ENCODE measurements at places on chromosomes 5 and 9.

GRCh38 chr5:40623480-40624420 lies 56.0 kb upstream of the PTGER4 start:
- DNase-seq, result peak; percentile 52

DNA sequence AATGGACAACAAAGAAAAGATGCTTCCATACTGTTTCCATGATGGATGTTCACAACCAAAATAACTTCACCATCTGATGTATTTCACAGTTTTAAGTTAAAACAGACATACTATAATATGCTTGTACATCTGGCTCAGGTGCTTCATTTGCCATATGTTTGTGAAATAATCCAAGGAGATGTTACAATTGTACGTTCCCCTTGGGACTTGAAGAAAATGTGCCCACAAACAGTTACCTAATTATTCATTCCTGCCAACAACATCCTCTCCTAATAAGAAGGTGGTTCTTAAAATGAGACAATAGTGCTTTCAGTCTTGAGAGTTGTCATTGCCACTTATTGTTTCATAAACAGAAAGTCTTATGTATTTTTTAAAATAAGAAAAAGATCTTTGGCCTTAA lies 33.1 kb upstream of the SMARCA2 start:
- no peak for DNase-seq

- DNase-seq, result no peak
Observed at GRCh38 chr5:102036927-102037326, 259.2 kb downstream of the SLCO4C1 start.

DNA sequence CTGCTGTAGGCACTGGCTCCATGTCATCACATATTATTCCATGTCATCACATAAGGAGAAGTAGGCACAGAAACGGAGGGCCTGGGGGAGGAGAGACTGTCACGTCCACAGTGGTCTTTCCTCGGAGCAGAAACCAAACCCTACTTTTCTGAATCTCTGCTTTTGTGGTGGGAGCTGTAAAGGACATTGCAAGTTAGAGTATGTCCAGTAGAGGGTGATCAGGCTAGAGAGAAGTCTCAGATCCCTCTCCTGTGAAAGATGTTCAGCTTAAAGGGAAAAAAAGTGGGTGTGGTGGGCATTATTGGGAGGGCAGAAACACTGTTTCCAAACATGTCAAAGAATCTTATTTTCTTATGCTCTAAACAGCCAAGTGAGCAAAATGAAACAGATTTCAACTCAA lies 19.4 kb upstream of the FBP2 start:
- DNase-seq, result no peak

GRCh38 chr9:100838857-100839256 lies 189.7 kb upstream of the PLPPR1 start:
- no peak for DNase-seq

GRCh38 chr5:166441-167372 lies 24.6 kb upstream of the LRRC14B start:
- DNase-seq, result no peak

- no peak for DNase-seq
Observed at GRCh38 chr5:170628691-170629565, 125.1 kb downstream of the KCNIP1 start.
